NCI-H1436 (cell line): ENCODE measurements at places on chromosomes 13 and 19.

DNA sequence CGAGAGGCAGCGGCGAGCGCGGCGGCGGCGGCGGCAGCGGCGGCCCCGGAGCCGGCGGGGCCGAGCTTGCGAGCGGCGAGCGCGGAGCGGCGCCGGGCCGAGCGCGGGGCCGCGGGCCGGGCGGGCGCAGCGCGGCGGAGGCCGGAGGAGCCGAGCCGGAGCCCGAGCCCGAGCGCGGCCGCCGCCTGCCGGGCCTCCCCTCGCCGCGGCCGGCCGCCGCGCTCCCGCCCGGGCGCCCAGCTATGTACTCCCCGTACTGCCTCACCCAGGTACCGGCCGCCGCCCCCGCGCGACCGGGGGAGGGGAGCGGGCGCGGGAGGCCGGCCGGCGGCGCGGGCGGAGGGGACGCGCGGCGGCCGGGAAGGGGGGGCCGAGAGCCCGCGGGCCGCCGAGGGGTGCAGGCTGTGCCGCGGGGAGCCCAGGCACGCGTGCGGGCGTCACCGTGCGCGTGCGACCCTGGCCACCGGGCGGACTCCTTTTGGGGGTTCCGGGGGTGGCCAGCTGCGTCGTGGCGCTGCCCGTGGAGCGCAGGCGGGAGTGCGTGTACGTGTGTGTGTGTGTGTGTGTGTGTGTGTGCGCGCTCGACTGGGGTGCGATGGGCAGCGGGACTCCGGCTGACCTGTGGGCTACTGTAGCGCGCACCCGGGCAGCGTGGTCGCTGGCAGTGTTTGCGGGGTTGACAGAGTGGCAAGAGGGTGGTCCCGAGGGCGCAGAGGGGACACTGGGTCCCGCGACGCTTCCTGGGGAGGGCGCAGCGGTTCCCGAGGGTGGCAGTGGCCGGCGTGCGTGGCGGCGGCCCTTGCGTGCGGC lies 526 bp downstream of the NFIX start:
- no peak for DNase-seq

- DNase-seq: no peak
These were observed 28.6 kb downstream of the PRAM1 start for GRCh38 chr19:8473648-8474476.

GRCh38 chr13:28056970-28057712 lies 43.2 kb downstream of the FLT3 start:
- no peak for DNase-seq

DNA sequence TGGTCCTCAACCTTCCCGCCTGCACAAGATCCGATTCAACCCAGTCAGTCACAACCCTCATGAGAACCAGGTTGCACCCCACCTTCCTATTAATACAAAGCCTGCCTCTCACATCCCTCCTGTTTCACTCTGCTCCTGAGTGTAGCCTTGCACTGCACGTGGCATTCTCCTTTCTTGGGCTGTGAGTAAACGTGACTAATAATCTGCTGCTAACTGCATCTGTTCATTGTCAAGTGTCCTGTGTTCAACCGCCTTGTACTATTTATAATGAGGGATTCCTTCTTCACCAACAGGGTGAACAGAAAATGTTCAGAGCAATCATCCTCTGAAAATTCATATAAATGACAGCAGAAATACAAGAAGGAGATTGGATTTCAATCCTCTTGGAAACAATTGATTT lies 1608.2 kb downstream of the SLITRK5 start:
- no peak for DNase-seq

DNA sequence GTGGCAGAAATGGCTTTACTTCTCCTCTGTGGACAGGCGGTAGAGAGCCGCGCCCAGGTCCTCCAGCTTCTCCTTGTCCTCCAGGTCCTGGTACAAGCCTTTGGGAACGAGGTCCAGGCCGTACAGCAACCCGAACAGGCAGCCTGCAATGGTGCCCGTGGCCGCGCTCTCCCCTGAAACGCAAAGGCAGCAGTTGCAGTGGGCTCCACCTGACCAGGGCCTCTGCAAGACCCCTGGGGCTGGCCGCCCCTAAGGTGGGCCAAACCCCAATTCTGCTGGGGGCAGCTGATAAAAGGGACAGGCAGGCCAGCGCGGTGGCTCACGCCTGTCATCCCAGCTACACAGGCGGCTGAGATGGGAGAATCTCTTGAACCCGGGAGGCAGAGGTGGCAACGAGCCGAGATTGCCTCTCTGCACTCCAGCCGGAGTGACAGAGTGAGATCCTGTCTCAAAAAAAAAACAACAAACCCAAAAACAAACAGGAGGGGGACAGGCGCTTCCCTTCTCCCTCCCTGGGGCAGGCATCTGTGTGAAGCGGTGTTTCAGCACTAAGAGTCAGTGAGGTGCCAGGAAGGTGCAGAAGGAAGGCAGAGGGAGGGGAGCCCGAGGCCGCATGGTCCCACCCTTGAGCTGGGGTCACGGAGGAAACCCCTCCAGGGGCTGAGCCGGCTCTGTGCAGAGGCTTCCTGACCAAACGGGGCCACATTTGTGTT lies 30.3 kb downstream of the ADPRHL1 start:
- DNase-seq: no peak

- no peak for DNase-seq
These were observed 157.0 kb upstream of the FNDC3A start for GRCh38 chr13:48818495-48819356.

GRCh38 chr13:99158846-99159245 lies 41.8 kb upstream of the UBAC2 start:
- DNase-seq: no peak

DNA sequence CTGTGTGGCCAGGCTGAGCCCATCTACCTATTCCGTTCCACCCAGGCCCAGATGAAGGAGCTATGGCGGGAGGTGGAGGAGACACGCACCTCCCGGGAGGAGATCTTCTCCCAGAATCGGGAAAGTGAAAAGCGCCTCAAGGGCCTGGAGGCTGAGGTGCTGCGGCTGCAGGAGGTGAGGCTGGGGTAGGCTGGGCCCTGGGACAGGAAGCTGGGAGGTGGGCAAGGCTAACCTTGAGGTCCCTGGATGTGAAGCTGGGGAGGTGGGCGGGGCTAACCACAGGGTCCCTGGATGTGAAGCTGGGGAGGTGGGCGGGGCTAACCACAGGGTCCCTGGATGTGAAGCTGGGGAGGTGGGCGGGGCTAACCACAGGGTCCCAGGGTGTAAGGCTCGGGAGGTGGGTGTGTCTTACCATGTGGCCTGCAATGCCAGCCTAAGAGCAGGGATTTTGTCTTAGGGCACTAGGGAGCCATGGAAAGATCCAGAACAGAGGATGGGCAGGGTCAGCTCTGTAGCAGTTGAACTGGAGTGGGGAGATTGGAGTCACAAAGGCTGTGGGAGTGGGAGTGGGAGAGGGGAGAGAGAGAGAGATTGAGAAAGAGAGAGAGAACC lies 36.9 kb downstream of the KCNC3 start:
- no peak for DNase-seq

DNA sequence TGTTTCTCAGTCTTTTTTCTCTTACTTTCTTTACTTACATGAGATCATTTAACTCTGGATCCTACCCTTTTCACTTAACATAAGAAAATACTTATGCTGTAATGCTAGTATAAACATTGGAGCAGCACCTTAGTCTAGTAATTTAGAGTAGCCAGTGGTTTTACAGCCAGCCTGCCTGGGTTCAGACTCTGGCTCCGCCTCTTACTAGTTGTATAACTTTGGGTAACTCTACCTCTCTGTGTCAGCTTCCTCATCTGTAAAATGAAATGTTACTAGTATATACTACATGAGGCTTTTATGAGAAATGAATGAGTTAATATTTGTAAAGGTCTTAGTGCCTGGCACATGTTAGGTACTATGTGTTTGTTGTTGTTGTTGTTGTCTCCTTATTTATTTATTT lies 5.6 kb downstream of the CDADC1 start:
- DNase-seq: no peak

DNA sequence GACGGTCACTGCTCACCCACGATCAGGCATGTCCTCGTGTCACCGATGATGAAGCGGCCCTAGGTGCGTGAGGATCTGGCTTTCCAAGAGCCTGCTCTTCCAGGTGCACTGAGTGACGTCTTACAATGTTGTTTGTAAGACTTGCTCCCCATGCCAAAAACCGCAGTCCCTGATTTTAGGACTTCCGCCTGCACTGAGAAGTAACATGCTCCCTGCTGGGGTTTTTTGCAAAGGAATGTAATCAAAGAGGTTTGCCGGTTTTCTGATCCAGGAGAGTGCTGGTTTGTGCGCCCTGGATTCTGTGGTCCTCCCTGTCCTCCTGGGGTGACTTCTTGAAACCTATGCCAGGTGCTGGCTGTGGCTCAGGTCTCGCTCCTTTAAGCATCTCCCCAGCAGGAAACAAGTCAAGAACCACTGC lies 38.8 kb downstream of the MYO9B start:
- DNase-seq: no peak

GRCh38 chr19:23558541-23558940 lies 128.5 kb downstream of the ZNF675 start:
- no peak for DNase-seq

GRCh38 chr19:40663695-40664692 lies 26.5 kb downstream of the NUMBL start:
- no peak for DNase-seq

DNA sequence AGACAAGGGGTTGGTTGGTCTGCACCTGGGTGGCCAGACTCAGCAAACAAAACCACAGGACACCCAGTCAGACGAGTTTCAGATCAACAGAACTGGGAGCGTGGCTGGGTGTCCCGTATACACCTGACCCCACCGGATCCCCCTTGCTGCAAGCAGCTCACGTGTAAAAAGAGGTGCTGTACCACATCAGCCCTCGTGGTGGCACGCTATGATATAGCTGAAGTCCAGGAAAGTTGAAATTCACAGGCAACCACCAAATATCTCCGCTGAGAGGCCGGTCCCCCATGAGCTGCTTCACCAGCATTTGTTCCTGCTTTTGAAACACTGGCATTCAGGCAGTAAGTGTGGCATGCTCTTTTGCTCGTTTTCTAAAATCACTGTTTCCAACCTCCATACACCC lies 92.3 kb downstream of the TUBA3C start:
- no peak for DNase-seq

DNA sequence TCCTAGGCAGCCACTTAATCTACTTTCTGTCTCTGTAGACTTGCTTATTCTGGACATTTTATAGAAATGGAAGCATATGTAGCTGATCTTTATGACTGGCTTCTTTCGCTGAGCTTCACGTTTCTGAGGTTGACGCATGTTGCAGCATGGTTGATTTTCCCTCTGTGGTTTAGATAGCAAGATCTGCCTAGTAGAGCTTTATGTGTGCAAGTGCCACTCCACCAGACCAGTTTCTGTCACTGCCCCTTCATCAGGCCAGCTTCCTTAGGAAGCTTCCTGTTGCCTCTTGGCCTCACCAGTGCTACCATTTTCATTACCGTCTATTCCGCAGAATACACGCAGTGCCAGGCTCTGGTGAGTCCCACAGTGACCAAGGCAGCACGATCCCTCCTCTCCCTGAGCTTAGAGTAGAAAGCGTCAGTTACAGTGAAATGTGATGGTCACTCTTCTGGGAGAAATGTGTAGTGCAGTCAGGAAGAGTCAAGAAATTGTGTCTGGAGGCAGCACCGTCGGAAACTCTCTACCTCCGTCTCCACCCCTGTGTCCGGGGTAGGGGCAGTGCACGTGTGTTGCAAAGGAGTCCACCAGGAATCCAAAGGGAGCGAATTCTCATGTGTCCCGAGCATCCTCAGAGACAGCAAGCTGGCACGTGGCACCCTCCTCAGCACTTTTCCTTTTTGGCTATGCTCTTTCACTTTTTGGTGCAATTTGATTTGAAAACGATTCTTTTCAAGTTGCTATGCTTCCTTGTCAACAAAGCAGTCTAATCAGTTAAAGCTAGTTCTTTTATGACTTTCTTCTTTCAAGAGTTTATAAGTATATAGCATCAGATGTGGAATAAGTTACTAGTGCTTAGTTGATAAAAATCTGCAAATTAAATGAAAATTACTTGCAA lies 45.4 kb upstream of the GPR183 start:
- no peak for DNase-seq

DNA sequence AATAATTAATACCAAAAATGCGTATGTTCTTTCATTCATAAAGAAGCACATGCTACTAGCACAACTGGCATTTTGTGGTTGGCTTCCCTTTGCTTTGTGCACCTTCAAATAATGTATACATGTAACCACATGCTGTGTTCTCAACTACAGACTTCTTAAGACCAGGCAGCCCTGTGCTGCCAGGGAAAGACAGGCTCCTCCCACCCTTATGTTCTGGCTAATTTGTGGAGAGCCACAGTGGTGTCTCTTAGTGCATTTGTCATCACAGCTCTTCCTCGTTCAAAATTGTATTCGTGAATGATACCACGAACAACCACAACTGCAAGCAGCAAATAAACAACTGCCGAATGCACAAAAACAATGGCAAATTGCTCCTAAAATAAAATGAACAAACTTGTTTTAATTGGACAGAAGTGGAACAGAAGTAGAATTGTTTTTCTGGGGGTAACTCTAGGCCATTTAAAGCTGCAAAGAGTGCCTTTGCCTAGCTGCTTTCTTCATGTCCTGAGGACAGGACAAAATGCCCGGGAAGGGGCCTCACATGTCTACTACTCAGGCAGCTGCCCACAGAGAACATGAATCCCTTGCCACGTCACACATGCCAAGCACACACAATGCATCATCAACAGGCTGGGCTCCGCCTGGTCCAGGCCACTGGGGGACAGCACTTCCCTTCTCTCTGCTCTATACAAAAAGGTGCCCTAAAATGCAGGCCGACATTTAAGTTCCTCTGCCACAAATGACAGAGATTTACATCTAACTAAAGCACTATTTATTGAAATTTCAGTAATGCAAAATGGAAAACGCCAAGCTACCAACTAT lies 21.7 kb downstream of the IRS2 start:
- DNase-seq: no peak

DNA sequence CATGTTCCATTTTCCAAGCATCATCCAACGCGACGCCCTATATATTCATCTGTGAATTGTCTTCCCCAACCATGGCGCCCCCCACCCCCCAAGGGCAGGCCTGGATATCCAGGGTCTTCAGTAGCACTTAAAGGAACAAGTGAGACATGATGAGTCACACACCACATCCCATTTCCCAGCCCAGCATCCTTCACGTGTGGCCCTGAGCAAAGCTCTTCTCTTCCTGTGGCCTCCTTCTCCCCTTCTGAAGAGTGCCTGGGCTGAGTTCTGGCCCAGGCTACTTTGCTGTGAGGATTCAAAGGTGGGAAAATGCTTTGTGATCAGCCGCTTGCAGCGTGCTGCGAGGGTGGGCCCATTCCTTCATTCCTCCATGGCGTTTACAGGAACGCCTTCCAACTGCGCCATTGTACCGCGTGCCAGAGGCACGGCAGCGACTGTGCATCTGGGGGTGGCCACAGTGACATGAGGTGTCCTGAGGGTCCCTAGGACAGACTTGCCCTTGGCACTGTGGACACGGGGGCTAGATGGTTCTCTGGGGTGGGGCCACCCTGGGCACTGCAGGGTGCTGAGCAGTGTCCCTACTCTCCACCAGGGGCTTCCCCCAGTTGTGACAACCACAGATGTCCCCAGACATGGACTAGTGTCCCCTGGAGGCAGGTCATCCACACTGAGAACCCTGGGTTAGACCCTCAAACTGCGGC lies 11.7 kb downstream of the PLIN4 start:
- no peak for DNase-seq

GRCh38 chr19:11598103-11598483 lies 810 bp downstream of the ZNF627 start:
- no peak for DNase-seq
